ENCODE measurements at places on chromosomes 7 and 10. TPM values are rescaled to one million over a fixed set of nuclear protein-coding genes. Genes with fewer than 3 reads are reported as not detected.

The ITGB8 gene
- total RNA-seq = 7.1 TPM

The AP5Z1 gene
- 39.2 TPM for total RNA-seq

The SRRM3 gene
- 11.0 TPM for total RNA-seq

The SGCE gene
- 30.5 TPM for total RNA-seq

The RASSF4 gene
- 11.5 TPM for total RNA-seq

The STARD3NL gene
- 33.5 TPM for total RNA-seq

The LOXL4 gene
- total RNA-seq = 0.18 TPM

The NOD1 gene
- 4.9 TPM for total RNA-seq

The PILRA gene
- total RNA-seq = 3.3 TPM

The GATAD1 gene
- total RNA-seq = 36.5 TPM

The ADAM22 gene
- 8.7 TPM for total RNA-seq

DNA sequence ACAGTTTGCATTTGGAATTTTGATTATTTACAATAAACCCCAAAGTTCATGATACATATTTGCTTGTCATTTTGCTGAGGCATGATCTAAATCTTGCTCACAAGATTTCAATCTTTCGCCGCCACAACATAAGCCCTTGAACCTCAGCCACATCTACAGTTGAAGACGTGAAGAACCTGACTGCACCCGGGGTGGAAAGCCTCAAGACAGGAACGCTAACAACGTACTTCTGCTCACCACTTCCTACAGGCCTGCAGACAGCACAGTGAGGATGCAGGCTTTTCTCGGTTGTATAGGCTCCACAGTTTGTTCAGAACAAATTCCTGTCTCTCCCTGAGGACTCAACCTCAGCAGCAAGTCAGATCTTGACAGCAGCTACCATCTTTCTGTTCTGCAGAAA, 393.8 kb upstream of the PRKCQ start:
- DNase-seq = no peak

- DNase-seq = no peak
These were observed 95.6 kb downstream of the USP6NL start for GRCh38 chr10:11515596-11516430.

GRCh38 chr10:100697070-100697469, 48.3 kb upstream of the PAX2 start:
- DNase-seq = no peak

GRCh38 chr10:4588824-4589223, 237.2 kb upstream of the AKR1E2 start:
- no peak for DNase-seq

DNA sequence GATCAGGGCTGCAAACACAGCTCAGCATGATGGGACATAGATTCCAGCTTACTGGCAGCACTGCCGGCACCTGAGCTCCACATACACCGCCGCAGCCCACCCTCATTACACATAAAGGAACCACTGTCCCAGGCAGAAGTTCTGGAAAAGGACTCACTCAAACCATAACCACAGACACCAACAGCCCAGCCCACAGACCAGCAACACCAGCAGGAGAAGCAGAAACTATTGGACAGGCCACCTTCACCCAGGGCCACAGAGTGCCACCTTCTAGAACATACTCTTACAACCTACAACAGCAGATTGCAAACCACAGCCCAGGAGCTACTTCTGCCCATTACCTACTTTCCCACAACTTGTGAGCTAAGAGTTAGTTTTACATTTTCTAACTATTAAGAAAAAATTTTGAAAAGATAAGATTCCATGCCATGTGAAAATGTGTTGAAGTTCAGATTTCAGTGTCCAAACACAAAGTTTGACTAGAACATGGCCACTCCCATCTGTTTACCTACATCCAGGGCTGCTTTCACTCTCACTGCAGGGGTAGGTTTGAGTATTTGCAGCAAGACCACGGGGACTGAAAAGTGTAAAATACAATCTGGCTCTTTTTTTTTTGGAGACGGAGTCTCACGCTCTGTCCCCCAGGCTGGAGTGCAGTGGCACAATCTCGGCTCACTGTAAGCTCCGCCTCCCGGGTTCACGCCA, 153.0 kb downstream of the TNS3 start:
- no peak for DNase-seq

- DNase-seq = no peak
These were observed 58.8 kb downstream of the WDR37 start for GRCh38 chr10:1114719-1115606.

- no peak for DNase-seq
These were observed 195.7 kb upstream of the PTN start for GRCh38 chr7:137539111-137539715.

GRCh38 chr7:46178661-46179060, 257.6 kb upstream of the IGFBP3 start:
- DNase-seq = no peak

- DNase-seq = no peak
These were observed 295.6 kb downstream of the DPP6 start for GRCh38 chr7:154347700-154348266.

DNA sequence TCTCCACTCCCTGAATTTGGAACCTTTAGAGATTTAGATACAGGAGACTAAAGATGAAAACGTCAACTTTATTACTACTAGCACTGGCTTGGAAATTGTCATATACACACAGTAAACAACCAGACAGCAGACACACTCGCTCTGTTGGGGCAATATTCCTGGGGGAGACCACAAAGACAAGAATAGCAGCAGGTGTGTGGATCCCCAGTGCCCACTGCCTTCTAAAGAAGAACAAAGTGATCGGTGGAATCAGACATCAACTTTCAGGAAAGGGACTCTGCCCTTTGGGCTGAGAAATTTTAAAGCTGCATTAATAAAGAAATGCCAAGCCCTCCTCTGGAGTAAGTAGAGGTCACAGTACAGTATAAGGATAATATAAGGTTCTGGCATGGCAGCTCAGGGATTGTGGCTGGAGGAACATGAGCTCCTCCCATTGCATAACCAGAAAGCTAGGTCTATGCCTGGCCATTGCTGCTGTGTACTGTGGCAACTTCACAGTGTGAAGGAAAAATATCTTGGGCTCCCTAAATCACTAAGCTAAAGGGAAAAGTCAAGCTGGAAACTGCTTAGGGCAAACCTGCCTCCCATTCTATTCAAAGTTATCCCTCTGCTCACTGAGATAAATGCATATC, 57.1 kb upstream of the ANKRD1 start:
- no peak for DNase-seq

DNA sequence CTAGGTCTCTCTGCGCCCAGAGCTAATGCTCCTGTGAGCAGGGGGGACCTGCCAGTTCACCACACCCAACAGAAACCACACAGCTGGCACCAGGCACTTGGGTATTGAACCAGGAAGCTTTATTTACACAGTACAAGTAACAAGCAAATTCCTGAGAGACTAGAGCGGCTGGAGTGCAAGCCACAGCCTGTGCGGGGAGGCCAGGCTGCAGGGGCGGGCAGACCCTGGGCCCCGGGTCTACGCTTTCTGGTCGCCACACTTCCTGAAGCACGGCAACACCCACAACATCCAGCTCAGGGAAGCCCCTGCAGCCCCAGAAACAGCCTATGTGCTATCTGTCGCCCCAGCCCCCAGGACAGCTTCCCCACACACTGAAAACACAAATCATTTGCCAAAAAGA, 125.0 kb downstream of the FAM53B start:
- no peak for DNase-seq

- no peak for DNase-seq
These were observed 100.5 kb downstream of the PRKAG2 start for GRCh38 chr7:151776446-151776845.

- peak; percentile 99 for DNase-seq
These were observed at the start of gene TCF7L2 for GRCh38 chr10:112949875-112950507. Gene TCF7L2, plus strand, starts transcription at chr10:112950247. Its CDS starts 510 bp downstream, at chr10:112950757.

GRCh38 chr10:69437321-69438259, 13.7 kb upstream of the TSPAN15 start:
- no peak for DNase-seq

- DNase-seq = no peak
These were observed 329.3 kb downstream of the ELMO1 start for GRCh38 chr7:37119296-37119860.

DNA sequence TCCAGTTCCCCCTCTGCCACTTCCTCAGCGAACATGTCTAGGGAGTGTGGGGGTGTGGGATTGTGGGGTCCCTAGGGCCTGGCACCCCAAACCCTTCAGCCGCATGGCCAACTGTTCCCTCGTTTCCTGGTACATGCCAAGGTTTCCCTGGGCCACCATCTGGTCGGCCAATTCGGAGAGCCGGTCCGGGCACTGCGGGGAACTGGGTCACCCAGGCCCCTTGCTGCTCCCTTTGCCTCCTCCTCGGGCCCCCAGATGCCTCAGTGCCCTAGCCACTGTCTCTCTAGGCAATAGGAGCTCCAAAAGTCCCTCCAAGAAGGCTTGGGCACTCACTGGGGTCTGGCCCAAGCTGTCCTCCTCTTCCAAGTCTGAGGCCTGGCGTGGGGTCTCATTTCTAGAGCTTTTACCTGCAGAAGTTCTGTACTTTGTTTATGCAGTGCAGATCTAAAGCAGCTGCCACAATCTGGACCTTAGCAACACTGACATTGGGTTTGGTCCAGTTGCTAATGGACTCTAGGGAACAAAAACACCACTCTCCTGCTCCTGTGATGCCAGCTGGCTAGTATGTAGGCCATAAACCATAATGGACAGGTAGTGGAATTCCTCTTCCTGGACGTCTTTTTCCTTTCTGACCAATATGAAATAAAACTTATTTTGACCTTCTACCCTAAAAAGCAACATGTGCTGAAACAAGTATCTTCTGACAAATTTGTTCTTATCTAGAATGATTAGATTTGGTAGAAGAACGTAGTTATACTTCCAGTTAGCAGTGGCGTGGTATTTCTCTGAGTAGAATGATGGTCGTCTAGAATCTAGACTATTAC, 172.9 kb downstream of the LRRC4 start:
- no peak for DNase-seq

DNA sequence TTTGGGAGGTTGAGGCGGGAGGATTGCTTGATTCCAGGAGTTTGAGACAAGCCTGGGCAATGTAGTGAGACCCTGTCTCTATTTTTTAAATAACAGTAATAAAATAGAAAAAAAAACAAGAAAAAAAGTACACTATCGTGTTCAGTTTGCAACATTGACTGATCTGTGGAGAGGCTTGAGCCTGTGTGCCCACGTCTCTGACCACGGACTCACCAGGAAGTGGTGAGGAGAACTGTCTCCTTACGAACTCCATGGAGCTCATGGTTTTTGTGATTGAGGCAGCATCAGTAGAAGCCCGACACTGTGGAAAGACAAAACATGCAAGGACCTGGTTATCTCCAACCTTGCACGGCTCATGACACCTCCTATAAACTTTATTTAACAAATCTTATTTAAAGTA, 23.9 kb upstream of the DNAJB6 start:
- no peak for DNase-seq

- DNase-seq = no peak
These were observed 109.5 kb upstream of the GJD4 start for GRCh38 chr10:35495521-35496119.

- no peak for DNase-seq
These were observed 36.0 kb downstream of the TES start for GRCh38 chr7:116246357-116246756.

- no peak for DNase-seq
These were observed 39.6 kb upstream of the FAM133B start for GRCh38 chr7:92629779-92630178.

- no peak for DNase-seq
These were observed 23.7 kb downstream of the LDB1 start for GRCh38 chr10:102096449-102096848.

- no peak for DNase-seq
These were observed 184.7 kb upstream of the PRPS1L1 start for GRCh38 chr7:18212308-18212707.

GRCh38 chr10:121188005-121188404, 336.8 kb downstream of the WDR11 start:
- no peak for DNase-seq

DNA sequence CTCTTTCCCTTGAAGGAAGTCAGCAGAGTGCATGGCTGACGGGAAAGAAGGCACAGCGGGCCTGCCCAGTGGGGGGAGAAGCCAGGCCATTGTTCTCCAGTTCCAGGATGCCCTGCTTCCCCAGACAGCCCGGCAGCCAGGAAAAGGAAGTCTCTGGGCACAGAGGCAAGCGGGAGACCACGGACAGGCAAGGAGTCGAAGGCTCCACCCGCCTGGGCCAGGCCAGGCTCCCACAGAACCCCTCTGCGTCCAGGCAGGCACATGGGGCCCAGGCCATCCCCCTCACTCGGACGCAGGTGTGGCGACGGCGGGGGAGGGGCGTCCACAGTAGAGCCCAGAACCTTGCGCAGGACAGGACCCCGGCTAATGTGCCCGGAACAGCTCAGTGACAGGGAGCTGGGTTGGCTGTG, 8.7 kb downstream of the GPR146 start:
- DNase-seq = peak; percentile 55

DNA sequence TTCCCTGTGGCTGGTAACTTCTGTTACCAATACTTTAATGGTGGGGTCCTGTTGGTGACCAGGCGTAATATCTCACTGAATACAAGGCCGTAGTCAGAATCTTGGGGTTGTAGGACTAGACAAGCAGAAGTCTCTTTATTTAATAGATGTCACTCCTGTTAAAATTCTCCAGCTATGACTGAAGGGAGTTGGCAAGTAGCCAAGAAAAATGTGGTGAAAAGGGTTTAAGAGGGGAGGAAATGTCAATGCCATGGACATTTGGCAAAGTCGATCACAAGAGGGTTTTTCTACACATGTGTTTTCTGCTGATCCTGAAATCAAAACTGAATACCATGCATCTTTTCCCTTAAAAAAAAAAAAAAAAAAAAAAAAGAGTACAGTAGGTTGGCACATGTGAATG, 533.5 kb downstream of the AUTS2 start:
- DNase-seq = no peak

- no peak for DNase-seq
These were observed 6.4 kb downstream of the AGMO start for GRCh38 chr7:15555381-15555859.

- DNase-seq = no peak
These were observed 301.7 kb downstream of the RPS24 start for GRCh38 chr10:78335371-78335690.

DNA sequence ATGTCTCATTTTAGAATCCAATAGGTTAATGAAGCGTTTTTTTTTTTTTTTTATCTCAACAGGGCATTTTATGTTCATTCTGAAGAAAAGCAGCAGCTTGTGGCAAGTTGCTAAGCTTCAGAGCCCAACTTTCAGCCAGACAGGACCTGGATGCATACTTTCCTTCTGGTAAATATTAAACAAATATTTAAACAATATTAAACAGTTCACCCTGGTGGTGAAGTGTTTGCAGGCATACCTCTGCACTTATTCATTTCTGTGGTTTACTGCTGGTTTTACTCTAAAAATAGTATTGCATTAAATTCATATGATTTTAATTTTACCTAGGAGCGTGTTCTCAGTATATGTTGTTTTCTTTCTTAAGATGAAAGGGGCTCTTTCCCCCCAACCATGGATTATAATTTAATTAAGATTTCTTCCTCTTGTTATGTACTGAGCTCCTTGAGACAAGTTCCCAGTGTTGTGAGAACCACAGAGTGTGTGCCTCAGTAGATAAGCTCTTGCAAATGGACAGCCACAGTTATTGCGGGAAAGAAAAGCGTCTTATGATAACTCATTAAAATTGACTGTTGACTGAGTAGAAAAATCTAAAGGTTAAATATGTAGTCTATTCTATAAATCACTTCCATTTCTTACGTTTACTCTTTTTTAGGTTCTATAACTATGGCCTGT, 155.8 kb downstream of the MALRD1 start:
- no peak for DNase-seq

Measured in H9 (cell line).